ENCODE measurements at places on chromosomes 4 and X.

GRCh38 chr4:6573986-6574746 lies 823 bp upstream of the MAN2B2 start:
- no peak for DNase-seq

- no peak for DNase-seq
These were observed 4.6 kb upstream of the HAUS3 start for GRCh38 chr4:2246384-2247127.

- no peak for DNase-seq
These were observed 371.6 kb downstream of the INPP4B start for GRCh38 chr4:142474398-142475087.

- no peak for DNase-seq
These were observed 193.0 kb upstream of the RPS6KA3 start for GRCh38 chrX:20459410-20460350.

GRCh38 chrX:41858161-41858775 lies 65.1 kb downstream of the CASK start:
- no peak for DNase-seq

GRCh38 chr4:108168160-108168670 lies 517 bp downstream of the LEF1 start:
- no peak for DNase-seq

DNA sequence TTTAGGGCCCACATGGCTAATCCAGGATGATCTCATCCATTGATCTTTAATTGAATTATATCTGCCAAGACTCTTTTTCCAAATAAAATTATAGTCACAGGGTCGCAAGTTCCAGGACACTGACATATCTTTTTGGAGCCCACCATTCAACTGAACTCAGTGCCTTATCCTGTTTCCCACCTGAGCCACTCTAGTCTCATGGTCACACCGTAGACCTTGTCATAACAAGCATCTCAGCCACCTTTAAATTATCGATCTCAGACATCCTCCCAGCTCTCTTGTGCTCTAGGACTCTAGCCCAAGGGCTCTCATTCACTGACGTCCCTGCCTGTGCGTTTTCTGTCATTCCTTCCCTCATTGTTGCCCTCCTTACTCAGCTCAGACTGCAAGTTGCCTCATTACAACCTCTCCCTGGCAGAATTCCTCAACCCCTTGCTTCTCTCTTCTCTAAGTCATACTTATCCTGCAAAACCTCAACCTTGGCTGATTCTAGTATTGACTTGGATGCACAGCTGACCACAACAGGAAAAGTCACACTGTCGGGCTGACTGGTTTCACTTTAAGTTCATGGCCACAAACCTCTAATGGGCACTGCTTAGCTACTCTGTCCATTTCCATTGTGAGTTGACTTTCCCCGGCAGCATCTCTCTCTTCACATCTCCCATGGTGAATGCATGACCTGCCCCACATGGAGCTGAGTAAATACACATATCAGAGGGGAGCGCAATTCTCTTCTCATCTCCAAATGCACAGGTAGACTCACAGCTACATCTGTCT lies 91.0 kb upstream of the TRIM2 start:
- no peak for DNase-seq

DNA sequence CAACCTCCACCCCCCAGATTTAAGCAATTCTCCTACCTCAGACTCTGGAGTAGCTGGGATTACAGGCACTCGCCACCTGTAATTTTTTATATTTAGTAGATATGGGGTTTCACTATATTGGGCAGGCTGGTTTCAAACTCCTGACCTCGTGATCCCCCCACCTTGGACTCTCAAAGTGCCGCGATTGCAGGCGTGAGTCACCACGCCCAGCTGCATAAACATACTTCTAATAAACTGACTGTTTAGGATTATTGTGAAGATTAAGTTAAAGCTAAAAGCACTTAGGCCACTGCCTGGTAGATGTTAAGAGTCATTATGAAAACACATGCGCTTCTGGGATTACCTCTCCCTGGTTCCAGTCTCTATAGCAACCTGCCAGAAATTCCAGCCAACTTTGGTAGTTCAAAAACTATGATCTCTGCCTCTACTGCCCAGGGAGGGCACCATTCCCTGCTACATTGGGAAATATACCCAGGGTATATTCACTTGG lies 30.2 kb upstream of the GRIA3 start:
- DNase-seq, result no peak

- no peak for DNase-seq
These were observed 40.3 kb upstream of the ATXN3L start for GRCh38 chrX:13360146-13360545.

DNA sequence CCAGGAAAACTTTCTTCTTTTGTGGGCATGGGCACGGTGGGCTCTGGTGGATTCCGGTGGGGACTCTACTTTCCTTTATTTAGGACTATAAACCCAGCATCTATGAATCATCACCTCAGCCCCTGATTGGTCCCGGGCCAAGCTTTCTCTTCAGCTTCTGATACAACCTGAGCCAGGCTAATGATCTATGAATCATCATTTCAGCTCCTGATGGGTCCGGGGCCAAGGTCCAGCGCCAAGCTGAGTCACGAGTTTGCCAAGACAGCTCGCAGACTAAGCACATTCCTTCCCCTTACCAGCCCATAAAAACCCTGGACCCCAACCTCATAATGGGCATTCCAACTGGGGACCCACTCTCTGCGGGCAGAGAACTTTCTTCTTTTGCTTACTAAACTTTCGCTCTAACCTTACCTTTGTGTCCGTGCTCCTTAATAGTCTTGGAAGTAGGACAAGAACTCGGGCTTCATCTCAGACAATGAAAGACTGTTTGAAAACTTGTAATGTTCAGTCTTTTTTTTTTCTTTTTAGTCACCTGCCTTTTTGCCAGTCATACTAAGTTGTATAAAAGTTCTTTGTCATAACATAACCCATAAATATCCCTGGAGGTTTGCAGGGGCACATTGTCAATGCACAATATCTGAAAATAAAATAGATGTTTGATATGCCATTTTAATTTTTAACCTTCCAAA lies 904.9 kb upstream of the EPHA5 start:
- no peak for DNase-seq

DNA sequence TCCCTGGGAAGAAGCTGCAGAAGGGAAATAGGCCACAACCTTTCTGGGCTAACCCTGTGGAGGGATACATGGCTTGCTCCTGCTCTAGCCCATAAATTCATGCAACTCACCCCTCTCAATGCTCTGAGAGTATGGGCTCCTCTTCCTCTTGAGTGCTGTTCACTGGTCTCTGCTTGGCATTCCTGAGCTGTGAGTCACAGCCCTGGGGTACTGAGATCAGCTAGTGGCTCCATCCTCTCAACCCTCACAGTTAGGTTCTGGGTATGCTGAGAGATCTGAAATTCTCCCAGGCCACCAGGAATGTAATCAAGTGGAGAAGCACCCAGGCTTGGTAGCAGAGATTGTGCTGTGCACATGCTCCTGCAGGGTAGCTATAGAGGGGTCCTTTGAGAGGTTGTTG lies 60.6 kb upstream of the SPANXN2 start:
- no peak for DNase-seq

GRCh38 chr4:110163327-110164069 lies 34.9 kb downstream of the ELOVL6 start:
- no peak for DNase-seq

DNA sequence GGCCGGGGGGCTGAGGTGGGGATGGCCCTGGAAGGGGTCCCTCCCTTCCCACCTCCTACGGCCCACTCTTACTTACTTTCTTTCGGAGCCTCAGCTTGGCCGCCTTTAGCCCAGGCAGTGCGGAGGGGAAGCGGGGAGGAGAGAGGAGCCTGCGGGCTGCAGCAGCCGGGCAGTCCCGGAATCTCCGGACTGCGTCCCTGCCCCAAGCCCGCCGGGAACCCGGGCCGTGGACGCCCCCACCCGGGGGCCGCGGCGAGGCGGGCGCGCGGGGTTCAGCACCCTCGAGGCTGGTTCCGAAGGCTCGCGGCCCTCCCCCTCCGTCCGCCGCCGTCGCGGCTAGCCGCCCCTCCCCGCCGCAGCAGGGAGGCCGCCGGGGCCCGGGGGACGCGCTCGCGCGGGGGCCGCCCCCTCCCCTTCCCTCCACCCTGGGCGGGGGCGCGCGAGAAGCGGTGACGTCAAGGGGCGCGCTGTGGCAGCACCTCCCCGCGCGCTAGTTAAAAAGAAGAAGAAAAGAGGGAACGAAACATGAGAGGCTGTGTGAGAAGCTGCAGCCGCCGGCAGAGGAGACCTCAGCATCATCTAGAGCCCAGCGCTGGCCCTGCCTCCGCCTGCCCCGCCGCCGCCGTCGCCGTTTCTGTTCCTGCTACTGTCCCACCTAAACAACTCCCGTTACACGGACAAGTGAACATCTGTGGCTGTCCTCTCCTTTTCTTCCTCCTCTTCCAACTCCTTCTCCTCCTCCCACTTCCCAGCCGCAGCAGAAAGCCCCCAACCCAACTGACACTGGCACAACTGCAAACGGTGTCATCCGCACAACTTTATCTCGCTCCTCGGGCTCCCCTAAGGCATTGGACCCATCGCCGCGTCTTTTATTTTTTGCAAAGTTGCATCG lies at the start of gene HHIP:
HHIP (plus strand) TSS at position 526 of the 892 bp plus-strand sequence. CDS start 520 bp downstream, outside the sequence.
- no peak for DNase-seq

DNA sequence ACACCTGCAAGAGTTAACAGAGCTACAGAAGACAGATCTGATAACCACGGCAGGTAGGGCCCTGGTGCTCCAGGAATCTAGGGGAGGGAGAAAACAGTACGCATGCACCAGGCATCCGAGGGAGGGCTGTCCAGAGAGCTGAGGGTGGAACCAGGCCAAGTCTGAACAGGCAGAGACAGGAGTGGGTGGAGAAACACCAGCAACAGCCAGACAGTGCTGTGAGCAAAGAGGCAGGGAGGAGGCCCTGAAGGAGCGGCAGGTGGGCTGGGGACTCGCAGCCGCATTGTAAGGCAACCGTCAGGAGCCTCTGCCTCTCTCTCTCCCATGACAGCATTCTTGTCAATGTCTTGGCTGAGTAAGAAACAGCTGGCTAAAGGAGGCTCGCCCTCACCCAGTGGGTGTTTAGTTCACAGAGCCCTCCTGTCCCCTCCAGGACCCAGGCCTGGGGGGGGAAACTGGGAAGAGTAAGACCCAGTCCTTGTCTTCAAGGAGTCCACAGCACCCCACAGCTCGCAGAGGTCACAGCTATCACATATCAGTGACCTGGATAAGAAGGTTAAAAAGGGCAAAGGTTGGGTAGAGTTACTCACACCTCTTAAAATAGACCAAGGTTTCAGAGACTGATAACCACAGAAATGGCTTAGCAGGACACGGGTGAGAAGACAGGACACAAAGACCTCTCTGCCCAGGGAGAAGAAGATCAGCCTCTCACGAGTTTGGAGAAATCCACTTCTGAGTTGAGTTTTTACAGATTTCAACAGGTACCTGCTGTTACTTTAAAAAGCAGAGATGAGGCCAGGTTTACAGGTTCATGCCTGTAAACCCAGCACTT lies 10.5 kb downstream of the ACSL1 start:
- DNase-seq, result no peak

DNA sequence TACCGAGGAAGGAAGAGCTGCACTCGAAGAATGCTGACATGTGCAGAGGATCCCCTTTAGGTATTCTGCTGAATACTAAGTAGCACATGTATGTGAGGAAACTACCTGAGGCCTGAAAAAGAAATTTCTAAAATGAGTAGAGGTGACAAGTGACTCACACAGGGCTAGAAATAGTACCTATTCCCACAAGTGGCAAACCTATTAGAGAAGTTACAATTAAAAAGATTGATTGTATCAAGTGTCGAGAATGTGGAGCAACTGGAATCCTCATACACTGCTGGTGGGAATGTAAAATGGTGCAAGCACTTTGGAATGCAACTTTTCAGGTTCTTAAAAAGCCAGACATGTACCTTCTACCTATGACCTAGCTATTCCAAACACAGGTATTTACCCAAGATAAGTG lies 47.4 kb downstream of the CCSER1 start:
- no peak for DNase-seq

GRCh38 chr4:43882470-43882869 lies 566.1 kb downstream of the KCTD8 start:
- DNase-seq, result no peak

GRCh38 chrX:24204331-24204730 lies 54.8 kb downstream of the ZFX start:
- no peak for DNase-seq

GRCh38 chr4:165609653-165610052 lies 230.8 kb downstream of the CPE start:
- no peak for DNase-seq

GRCh38 chrX:2696698-2697215 lies 5.7 kb downstream of the CD99 start:
- DNase-seq, result peak; percentile 77

DNA sequence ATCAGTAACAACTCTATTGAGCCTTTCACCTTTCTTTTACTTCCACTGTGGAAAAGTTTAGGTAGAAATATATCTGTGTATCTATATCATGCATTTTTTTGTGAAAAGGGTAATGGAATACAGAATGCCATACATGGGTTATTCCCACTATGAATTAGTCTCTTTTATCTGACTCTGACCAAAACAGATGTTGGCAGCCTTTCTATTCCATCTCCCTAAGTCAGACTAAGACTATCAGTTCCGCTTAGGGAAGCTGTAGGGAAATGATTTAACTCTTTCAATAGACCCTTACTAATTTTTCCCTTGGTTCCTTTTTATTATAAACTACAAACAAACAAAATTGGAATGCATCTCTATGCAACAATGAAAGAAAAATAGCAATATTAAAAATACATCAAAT lies 92.3 kb upstream of the LEF1 start:
- DNase-seq, result no peak

DNA sequence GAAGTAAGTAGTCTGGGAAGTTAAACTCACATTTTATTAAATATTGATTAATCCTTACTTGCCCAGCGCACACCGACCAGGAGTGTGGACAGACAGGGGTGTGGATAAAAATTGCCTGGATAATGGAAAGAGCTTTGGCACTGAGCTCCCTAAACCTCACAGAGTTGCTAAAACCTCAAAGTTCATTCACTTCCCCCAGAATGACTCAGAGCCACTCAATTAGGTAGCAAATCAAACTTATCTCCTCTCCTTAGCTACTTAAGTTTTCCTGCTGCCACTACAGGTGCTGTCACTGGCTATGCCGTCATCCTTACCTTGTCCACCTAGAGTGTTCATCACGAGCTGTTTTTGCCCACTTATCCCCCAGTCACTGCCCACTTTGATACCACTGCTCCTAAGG lies 27.0 kb upstream of the MID1IP1 start:
- DNase-seq, result no peak

GRCh38 chr4:173924561-173924960 lies 358.9 kb downstream of the FBXO8 start:
- no peak for DNase-seq

Data from activated CD4-positive, alpha-beta T cell treated with anti-CD3 and anti-CD28 coated beads, Interleukin-2, amount 50 U/mL, for 24 hours (primary cell).